ENCODE measurements at places on chromosomes 13 and 19. TPM values are rescaled to one million over a fixed set of nuclear protein-coding genes. Genes with fewer than 3 reads are reported as not detected.
A peak's percentile ranks its signal among the peaks of the same experiment; 100 is the strongest.

DNA sequence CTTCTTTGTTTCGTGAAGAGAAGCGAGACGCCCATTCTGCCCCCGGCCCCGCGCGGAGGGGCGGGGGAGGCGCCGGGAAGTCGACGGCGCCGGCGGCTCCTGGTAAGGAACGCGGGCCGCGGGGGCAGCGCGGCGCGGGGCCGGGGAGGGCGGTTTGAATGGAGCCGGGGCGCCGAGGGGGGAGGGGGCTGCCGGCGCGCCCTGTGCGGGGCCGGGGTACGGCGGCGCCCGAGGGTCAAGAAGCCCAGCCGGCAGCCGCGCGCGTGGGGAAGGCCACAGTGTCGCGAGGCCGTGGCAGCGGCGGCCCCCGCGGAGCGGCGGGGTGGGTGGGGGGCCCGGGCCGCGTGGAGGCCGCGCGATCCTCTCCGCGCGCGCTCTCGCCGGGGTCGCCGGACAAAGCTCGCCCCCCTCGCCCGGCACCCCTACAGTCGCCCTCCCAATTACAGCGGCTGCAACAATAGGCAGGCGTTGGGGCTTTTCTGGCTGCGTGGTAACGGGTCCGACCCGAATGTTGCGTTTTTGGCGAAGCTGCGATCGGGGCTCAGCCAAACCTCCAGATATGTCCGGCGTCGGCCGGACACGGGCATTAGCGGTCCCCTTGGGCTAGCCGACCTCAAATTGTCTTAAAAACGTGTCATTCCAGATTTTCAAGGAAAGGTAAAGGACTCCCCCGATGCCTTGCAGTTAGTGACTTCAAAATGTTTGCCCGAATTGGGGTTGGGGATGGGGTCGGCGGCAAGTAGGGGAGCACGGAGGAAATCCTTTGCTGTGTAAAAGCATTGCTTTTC lies 437 bp downstream of the SMARCA4 start:
- DNase-seq: peak; percentile 72

LGALS14 gene
- not detected for total RNA-seq

GRCh38 chr19:42271045-42271419 lies 2.0 kb downstream of the CIC start:
- DNase-seq: no peak

DNA sequence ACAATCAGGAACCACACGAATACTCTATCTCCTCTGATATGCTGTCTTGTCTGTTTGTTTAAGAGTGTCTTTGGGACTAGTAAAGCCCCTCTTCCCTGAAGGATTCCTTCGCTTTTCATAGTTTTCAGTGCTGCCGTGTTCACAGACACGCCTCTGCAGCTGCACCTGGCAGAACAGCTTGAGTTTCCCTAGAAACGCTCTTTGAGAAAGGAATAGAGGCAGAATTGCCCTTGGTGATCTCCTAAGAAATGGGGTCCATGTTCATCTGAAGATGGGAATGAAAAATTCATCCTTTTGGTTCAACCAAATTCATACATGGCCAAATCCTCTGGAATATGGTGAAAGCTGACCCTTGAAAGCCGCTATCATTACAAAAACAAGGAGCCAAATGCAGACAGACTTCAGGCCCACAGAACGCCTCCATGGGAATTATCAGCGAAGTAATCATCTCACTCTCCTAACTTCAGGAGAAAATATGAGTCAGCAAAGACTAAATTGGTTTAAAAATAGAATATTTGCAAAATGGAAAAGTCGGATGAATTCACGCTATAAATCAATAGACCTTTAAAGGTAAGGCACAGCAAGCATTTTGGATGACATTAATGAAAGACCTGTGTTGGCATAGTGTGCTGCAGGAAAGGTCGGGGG lies 5.5 kb downstream of the SACS start:
- DNase-seq: peak; percentile 29

DNA sequence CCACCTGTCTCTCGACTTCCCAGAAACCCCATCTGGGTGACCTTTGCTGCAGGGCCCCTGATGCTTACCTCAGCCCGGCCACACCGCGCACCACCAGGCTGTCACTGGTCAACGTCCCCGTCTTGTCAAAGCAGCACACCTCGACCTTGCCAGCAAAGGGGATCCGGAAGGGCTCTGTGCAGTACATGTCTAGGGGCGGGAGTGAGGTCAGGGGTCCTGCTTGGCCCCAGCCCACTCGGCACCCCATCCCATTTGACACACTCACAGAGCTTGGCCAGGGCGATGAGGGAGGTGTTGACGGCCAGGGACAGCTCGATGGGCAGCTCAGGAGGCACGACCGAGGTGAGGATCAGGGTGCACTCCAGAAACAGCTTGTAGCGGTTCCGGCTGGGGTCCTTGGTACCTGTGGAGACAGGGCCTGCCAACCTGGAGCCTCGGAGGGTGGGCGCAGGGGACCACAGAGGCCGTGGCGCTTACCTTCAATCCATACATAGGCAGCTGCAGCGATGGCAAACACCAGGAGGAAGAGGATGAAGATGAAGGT lies 8.4 kb downstream of the ATP13A1 start:
- no peak for DNase-seq

KLK3 gene
- not detected for total RNA-seq

DNA sequence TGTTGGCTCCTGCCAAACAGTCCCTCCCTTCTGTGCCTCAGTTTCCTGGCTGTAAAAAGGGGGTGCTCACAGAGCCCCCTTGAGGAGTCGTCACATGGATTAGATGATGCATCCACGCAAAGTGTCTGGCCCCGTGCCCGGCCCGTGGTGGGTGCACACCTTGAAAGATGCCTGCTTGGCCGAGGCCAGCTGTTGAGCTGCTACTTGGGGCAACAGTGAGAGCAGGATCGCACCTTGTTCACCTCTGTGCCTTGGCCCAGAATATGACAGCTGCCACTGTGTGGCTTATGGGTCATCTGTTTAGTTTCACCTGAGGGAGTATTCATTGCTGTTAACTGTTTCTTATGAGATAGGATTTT lies 17.7 kb downstream of the CRTC1 start:
- no peak for DNase-seq

LGALS7B gene
- not detected for total RNA-seq

DNA sequence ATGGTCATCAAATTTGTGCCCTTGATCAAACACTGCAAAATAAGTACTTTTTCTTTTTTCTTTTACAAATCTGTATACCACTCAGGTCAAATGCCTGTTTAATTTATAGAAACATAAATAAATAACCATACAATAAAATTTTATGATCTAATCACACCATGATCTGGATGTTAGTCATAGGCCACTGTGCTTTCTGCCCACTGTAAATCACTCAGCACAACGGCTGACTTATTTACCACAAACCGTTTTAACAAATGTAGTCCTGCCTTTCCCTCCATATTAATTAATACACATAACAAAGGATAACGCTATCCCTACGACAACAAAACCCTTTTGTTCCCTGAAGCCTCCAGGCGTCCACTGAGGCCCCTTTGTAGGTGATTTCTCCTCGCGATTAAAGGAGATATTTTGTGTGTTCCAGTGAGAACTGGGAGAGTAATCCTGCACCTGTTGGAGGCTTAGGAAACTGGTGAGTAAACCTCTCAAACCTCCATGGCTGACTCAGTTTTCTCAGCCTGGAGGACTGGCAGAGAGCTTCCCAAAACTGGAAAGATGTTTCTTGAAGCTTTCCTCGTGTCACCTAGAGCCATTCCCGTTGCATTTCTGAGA lies 477.1 kb upstream of the SGCG start:
- DNase-seq: no peak

TGFB1 gene
- total RNA-seq: 17.4 TPM

DHPS gene
- total RNA-seq: 41.1 TPM

GRCh38 chr13:23349161-23349897 lies 84.2 kb downstream of the SACS start:
- DNase-seq: no peak

DNA sequence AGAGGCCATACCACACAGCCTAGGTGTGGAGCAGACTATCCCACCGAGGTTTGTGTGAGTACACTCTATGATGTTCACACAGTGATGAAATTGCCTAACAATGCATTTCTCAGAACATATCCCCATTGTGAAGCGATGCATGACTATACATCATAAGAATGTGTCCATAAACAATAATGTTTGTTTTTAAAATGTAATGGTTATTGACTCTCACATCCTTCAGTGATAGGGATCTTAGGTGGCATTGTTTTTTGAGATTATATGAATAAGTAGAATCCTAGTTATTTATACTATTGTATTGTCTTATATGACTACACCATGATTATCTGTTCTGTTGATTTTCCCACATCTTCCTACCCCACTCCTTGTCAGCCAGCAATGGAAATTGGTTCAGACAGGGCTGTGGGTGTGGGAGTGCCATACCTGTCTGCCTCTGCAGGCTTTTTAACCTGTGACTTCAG lies 13.6 kb downstream of the CCNA1 start:
- DNase-seq: peak; percentile 17

- DNase-seq: no peak
These were observed 474.2 kb downstream of the KLF5 start for GRCh38 chr13:73532987-73533510.

ZNF100 gene
- 2.0 TPM for total RNA-seq

- no peak for DNase-seq
These were observed 201.3 kb downstream of the COG6 start for GRCh38 chr13:39856714-39857113.

DNA sequence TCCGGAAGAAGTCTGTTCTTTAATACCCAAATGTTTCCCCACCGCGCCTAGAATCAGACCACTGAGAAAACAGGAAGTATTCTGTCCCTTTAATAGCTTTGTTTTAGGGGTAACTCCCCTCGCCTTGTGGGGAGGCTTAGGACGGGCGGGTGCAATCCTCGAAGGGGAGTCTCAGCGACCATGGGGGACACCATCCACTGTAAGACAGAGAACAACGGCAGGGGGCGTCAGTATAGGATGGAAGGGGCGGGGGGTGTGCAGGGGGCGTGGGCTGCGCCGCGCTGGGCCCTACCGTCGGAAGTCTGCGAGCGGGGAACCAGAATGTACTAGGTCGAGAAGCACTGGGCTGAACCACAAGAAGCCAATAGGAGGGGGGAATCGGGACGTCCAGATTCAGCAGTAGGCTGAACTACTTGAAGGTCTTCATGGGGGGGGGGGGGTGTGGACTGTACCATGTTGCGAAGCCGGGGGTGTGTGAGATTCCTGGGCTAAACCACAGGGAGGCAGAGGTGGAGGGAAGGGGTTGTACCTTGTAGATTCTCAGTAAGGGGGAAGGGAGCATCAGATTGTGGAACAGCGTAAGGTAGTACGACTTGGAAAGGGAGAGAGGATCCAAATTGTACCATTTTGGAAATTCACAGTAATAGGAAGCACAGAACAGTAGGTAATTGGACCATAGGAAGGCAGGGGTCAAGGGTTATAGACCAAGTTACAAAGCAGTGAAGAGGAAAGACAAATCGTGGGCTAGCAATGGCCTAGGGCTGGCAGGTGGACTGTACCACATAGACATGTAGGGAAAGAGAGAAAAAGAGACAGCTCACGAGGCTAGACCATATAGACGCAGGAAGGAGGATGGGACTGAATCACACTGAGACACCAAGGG lies 1.0 kb upstream of the DBP start:
- DNase-seq: peak; percentile 97

- DNase-seq: no peak
These were observed 10.8 kb upstream of the CCDC97 start for GRCh38 chr19:41299046-41299754.

- DNase-seq: peak; percentile 30
These were observed 4.5 kb upstream of the SHISA7 start for GRCh38 chr19:55447421-55448174.

DNA sequence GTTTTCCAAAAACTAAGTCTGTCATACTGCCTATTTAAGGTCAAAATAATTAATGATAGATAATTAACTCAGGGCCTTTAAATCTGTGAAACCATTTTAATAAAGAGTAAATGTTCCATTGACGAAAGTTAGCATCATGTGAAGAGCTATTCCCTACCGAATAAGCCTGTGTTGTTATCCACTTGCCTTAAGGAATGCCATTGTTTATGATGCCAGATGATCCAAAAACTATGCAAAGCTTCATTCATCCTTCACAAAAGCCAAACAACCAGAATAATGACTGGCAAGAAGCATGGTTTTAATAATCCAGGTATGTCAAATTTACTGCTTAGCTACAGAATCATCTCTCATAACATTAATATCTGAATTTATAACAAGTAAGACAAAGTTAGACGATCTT lies 6.5 kb upstream of the GPC6 start:
- no peak for DNase-seq

DNA sequence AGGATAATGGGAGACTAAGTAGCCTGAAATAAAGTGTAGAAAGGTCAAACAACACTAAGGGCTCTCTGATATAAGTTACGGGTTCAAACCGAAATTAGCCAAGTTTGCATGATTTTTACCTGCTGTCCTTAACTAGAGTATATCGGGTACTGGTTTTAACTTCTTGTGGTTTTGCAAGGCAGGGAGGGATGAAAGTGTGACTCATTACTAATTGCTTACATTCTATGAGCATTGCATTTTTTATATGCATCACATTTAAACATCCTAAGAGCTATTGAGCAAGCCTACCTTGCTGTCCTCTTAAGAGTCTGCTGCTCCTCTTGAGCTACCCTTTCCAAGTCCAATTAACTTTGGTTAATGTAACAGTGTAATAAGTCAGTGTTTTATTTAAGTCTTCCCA lies 415.4 kb downstream of the SLITRK5 start:
- no peak for DNase-seq

- DNase-seq: no peak
These were observed 1.9 kb downstream of the SIGLEC14 start for GRCh38 chr19:51644636-51645271.

DNA sequence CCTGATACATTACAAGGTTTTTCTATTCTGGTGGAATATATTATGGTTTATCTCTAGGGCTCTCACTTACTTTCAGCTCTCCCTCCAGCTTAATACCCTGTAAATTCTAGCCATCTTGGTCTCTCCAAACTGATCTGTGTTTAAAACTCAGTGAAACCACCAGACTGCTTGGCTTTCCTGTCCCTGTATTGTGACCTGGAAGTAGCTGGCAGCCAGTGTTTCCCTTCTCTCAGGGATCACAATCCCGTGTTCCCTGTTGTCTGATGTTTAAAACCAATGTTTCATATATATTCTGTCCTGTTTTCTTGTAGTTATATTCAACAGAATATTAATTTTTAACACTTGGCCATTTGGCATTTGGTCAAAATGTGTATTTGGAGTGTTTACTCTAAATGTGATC lies 8.0 kb downstream of the AKAP11 start:
- DNase-seq: peak; percentile 88

MCF2L gene
- total RNA-seq: 3.5 TPM

ZNF575 gene
- total RNA-seq: 0.22 TPM

GRCh38 chr19:38661136-38661535 lies 13.7 kb downstream of the ACTN4 start:
- DNase-seq: no peak

Data from lung microvascular endothelial cell (primary cell).